ENCODE measurements at places on chromosomes 2 and 18.

GRCh38 chr2:70828115-70828514 is 7.5 kb downstream of the CD207 start:
- no peak for DNase-seq

- DNase-seq = no peak
Measured at GRCh38 chr18:45084206-45084605, 403.5 kb downstream of the SETBP1 start.

- DNase-seq = no peak
Measured at GRCh38 chr2:172437419-172438341, 10.3 kb downstream of the ITGA6 start.

DNA sequence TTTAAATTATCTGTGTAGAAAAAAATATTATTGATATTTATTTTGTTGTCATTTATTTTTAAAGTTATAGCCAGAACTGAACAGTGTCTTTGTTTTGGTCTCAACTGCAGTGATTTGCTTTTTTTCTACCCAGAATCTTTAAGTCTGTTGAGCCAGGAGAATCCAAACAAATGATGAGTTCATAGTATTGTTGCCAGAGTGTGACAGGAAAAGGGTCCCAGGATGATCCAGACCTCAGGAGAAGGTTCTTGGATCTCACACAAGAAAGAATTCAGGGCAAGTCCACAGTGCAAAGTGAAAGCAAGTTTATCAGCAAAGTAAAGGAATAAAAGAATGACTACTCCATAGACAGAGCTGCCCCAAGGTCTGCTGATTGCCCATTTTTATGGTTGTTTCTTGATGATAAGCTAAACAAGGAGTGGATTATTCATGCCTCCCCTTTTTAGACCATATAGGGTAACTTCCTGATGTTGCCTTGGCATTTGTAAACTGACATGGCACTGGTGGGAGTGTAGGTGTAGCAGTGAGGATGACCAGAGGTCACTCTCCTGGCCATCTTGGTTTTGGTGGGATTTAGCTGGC is 127.1 kb downstream of the AGPS start:
- DNase-seq = no peak

DNA sequence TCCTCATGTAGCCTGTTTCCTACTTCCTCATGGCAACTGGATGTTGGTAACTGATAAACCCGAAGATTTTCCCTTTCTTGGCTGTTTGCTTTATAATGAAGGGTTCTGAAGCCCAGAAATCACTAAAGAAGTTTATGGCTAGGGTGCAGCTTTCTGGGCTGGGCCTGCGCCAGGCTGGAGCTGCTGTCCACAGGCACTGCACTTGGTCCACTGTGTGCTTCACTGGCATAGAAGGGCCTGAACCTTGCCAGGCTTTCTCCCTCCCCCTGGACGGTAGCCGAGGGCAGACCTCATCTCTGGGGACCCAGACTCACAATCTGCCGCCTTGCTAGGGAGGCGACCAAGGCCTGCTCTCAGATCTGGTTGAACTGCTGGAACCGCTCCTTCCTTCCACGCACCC is 133.3 kb upstream of the SPRED2 start:
- DNase-seq = no peak

- no peak for DNase-seq
Measured at GRCh38 chr2:40202798-40203400, 249.0 kb downstream of the SLC8A1 start.

DNA sequence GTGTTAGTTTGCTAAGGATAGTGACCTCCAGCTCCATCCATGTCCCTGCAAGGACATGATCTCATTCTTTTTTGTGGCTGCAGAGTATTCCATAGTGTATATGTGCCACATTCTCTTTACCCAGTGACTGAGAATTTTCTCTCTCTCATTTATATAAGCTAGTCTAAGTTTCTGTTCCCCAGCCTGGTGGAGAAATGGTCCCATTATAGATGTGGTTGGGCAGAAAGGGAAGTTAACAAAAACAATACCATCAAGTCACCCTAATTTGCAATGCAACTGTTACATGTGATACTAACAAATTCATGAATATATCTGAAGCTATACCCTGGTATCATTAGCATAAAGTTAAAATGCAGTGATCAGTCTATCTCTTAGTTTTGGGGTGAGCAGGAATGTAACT is 54.0 kb downstream of the DNER start:
- DNase-seq = no peak

- no peak for DNase-seq
Measured at GRCh38 chr2:239459606-239460005, 58.8 kb upstream of the HDAC4 start.

GRCh38 chr18:24762511-24762910 is 302.1 kb downstream of the HRH4 start:
- no peak for DNase-seq

DNA sequence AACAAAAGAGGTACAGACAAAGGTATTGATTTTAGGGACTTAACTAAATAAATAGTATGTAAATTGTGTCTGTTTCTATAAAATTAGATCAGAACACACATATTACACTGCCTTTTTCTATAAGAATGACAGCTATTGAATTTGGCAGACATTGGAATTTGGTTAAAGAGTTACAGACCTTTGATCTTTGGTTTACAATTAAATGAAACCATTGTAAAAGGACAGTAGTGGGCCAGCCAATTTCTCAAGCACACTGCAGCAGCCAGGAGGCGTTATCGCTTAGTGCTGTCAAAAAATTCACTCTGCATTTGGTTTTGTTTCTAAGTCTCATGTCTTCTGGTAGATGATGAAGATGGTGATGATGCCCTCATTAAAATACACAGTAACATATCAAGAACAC is 175.9 kb downstream of the NR4A2 start:
- DNase-seq = no peak

DNA sequence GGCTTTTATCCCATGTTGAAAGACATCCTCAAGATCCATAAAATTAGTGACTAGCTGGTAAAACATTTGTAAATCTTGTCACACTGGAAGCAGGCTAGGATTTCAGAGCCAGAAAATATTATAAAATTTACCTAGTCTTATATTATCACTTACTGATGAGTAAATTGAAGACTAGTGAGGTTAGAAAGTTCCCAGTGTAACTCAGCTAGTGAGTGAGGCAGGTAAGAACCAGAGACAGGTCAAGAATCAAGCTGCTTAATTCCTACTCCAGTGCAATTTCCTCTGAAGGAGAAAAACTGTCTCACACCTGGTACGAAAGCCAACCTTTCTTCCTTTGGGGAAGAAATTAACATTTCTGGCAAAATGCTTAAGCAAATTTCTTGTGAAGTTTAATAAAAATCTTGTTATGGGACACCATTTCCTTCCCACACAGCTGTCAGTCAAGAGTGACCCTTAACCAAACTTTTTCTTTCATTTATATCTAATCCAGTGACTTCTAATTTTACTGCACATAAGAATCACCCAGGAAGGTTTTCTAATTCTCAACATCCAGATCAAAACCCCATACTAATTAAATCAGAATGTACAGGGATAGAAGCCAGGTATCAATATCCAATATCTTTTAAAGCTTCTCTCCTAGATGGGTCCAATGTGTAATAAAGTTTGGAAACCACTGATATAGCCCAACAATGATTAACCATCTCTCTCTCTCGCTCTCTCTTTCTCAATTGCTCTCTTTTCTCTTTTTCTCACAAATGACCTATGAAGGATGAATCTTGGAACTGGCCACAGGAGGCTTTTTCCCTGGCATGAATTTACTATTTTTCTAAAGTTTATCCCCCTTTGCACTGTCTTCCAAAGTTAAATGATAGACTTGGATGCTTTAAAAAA is 264.3 kb upstream of the SLC39A10 start:
- no peak for DNase-seq

- no peak for DNase-seq
Measured at GRCh38 chr18:48889981-48890762, 60.6 kb downstream of the SMAD7 start.

GRCh38 chr2:204950695-204951346 is 405.5 kb downstream of the PARD3B start:
- DNase-seq = no peak

DNA sequence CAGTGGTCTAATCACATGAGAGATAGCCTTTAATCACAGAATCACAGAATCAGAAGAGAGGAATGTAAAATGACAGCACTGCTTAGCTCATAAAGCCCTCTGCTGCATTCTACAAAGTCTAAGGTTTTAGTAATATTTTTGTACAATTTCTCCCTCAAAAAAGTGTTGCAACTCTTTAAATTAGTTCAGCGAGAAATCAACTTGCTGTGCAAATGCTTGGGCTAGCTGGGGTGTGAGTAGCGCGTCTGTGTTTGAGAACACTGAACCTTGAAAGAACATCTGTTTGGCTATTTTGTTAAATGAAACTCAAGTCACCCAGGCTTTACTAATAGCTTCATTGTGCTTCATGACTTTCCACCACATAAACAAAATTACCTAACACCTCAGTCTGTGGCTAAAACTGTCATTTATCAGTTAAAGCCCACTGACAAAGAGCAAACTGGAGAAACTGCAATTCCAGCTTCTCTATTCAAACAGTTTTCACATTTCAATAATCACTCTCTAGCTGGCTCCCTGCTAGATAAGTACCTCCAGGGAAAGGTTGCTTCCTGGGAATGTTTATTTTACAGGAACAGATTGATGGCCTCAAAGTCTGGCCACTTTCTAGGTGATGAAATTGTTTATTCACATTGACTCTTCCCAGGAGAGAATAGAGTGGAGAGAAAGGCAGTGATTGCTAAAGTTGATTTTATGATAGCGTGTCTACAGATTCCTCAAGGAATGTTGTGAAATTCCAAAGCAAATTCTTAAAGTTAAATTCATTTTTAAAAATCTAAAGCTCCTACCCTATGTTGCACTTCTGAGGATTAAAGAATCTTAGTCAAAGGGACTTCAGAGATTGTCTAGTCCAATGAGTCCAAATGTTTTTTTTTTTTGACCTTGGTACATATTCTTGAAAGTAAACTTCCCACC is 36.0 kb upstream of the STAT1 start:
- DNase-seq = no peak

DNA sequence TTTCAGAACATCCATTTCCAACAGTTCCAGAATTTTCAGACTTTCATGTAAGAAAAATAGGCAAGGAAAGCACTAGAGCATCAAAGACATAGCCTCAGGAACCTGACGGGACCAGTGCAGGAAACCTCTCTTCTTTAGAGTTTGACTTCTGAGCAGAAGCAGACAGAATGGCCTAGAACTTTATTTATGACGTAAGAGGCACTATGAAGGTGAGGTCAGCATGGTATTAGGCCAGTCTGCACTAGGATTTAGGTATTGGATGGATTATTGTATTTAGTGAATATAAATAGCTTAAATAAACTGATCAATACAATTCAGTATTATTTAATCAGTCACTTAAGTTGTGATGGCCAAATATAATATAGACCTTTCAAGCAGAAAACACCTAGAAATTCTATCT is 117.6 kb downstream of the CYRIA start:
- DNase-seq = no peak

DNA sequence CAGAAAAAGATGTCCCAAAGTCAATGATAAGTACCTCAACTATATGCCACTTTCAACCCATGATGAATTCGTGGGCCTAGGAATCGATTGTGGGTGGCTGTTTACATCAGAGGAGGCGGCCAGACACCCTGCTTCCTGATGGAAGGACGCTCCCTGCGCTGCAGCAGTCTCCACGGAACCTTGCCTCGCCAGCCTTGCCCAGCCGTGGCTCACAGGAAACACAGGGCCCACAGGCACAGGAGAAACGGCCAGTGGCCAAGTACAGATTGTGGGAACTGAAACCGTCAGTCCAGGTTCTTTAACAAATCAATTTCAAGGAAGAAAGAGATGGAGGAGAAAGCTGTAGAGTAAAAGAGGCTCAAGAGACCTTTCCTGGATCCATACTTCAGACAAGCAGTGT is 101.5 kb upstream of the NFATC1 start:
- no peak for DNase-seq

DNA sequence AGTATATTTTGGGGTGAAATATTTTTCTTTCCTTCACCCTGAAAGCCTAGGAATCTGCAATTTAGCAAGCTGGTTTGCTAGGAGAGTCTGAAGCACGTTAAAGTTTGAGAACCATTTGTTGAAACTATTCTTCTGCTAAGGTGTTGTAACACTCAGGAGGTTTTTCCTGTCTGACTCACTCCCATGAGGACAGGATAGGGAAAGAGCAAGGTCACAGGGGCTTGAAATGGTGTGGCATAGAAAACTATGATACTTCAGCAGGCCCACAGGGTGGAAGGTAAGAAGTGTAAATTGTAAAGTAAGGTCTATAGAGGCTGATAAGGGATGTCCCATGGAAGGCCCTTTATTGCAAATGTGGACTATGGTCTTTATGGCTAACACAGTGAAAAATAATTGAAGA is 177.7 kb upstream of the ZC3H15 start:
- peak; percentile 5 for DNase-seq

GRCh38 chr18:25595274-25596060 is 243.5 kb upstream of the ZNF521 start:
- no peak for DNase-seq

DNA sequence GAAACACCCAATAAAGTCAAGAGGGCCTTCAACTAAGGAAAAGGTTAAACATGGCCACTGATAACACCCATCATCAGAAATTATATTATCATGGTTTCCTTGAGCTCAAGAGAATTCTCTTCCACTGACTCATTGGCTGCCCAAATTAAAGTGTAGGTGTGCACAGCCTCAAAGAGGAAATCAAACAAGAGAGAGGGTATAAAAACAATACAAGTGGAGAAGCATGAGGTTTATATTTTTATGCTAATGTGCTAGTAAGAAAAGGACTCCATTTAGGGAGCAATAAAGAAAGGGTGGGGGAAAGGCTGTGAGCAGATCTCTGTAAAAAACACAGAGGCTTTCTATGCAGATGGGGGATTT is 168.8 kb upstream of the VRK2 start:
- no peak for DNase-seq

GRCh38 chr2:201939453-201939941 is 94.2 kb upstream of the FZD7 start:
- DNase-seq = no peak

GRCh38 chr18:12253663-12254135 is 462 bp upstream of the CIDEA start:
- DNase-seq = no peak
